Right kidney (tissue), 9 donors: ENCODE measurements at places on chromosomes 5 and 9.

DNA sequence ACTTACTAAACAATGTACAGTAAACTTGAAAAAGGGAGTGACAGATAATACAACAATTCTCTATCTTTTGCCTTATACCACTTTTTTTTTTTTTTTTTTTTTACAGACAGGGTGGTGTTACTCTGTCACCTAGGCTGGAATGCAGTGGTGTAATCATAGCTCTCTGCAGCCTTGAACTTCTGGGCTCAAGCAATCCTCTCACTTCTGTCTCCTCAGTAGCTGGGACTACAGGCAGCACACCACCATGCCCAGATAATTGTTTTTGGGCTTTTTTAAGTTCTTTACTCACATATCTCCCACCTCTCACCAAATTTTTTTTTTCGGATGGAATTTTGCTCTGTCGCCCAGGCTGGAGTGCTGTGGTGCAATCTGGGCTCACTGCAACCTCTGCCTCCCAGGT lies 171.9 kb upstream of the SLC12A2 start:
- no peak for DNase-seq

- DNase-seq = no peak
Measured at GRCh38 chr5:7705736-7706135, 145.2 kb downstream of the CFAP90 start.

- no peak for DNase-seq
Measured at GRCh38 chr5:79122973-79123372, 11.4 kb downstream of the BHMT start.

GRCh38 chr5:2759696-2760461 lies 8.4 kb upstream of the IRX2 start:
- no peak for DNase-seq

DNA sequence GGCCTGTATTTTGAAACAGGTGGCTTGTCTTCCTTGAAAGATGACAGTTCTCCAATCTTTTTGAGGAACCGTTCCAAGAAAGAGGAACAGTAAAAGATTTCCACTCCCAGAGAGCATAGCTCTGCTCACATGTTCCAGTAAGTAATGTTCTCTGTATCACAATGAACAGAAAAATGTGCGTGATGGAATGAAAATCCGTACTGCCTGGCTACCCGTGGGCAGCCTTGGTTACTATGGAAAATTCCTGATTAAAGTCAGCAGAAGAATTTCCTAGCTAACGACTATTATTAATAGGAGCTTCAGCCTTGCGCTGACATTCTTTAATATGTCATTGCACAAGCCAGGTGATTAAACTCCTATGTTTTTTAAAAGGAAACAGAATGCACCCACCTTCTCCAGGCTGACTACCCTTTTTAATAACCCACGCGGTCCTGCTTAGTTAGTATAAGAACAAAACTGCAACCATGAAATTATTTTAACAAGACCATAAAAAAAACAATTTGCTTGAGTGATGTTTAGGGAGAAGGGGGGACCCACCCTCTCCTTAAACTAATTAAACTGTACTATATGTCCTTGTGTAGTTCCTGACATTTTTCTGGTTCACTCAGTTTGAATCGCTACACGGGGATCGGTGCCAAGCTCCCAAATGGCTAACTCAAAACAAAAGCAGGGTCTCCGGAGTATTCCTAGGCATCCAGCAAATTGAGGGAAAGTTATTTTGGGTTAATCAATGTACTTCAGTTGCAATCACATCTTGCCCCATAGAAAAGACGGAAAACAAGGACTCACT lies 54.8 kb upstream of the CPEB4 start:
- DNase-seq = no peak

- no peak for DNase-seq
Measured at GRCh38 chr9:84781458-84781857, 111.9 kb downstream of the NTRK2 start.

DNA sequence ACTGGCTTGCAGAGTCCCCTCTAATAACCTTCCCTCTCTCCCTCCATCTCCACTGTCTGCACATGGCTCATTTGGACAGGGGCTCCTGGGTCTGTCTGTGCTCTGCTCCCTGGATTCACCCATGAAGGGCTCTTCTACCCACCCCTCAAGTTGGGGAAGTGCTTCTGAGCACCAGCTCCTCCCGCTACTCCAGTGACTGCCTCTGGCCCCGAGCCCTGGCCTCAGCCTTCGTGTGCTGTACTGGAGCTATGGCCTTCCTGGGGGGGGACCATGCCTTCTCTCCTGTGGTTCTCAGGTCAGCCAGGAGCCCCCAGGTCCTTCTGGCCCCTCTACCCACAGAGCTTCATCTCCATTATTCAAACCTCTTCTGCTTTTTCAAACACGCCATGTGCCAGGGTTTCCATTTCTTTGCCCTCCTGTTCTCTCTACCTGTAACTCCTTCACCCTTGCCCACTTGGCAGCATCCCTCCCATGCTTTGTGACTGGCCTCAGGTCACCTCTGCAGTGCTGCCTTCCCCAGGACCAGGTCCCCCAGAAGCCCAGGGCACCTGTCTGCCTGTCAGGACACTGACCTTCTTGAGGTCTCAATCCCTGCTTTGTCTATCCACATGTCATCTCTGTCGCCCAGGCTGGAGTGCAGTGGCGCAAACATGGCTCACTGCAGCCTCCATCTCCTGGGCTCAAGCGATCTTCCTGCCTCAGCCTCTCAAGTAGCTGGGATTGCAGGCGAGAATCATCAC lies 9.5 kb downstream of the SH3PXD2B start:
- DNase-seq = no peak

GRCh38 chr9:112873773-112874405 lies 16.8 kb downstream of the SLC46A2 start:
- no peak for DNase-seq

- DNase-seq = no peak
Measured at GRCh38 chr5:44233691-44234090, 155.5 kb downstream of the FGF10 start.

DNA sequence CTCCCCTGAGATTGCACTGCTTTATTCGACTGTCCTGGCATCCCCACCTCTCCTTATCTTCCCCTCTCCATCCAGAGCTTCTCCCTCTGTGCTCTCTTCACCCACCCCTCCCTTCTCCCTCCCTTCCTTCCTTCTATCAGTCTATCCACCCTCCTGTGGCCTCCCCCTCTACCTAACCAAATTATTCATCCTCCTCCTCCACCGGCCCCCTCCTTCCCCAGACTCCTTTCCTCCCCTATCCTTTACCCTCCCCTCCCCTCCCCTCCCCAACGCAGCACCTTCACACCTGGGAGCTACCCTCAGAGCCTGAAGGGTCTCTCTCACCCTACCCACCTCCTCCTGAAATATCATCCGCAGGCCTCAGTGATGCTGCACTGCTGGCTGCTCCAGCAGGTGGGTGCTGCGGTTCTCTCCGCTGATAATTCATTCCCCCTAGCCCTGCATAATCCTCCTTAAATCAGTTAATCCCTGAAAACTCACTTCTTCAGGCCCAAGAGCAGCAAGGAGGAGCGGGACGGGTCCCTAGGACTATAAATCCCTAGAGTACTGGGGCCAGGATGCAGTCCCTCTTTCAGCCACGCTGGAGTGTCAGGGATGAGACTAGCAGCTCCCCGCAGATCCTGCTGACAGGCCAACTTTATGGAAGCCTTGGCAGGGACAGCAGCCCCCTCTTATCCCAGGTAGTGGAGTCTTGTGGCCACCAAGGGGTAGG lies 97.8 kb downstream of the PCDH1 start:
- DNase-seq = no peak

DNA sequence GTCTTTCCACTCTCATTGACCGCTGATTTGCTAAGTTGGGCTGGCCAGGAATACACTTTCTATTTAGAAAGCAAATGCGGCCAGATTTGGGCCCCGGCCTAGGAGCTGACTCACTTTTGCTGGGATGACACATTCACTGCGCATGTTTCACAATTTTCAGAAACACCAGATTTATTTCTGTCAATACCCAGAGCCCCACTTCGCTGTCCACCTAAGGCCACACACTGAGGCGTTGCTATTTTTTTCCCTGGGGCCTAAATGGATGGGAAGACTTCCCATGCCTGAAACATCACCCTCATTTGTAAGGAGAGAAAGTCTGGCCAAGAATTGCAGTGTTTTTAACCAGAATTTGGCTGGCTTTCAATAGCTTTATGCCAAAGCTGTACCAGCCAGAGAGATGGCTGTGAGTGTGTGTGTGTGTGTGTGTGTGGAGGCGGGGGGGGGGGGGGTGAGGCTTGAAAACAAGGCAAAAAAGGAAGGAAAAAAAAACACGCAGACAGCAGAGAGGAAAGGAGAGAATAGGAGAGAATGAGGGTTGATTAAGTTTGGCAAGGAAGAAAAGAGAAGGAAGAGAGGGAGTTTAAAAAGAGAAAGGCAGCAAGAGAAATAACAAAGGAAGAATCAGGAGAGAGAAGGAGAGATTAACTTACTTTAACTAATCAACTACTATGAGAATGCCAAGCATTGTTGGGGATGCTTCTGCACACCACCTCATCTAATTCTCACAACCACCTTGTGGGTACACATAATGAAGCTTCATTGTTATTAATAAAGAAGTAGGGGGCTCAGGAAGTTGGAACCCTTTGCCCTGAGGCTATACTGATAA lies 261.4 kb upstream of the KLF4 start:
- no peak for DNase-seq

DNA sequence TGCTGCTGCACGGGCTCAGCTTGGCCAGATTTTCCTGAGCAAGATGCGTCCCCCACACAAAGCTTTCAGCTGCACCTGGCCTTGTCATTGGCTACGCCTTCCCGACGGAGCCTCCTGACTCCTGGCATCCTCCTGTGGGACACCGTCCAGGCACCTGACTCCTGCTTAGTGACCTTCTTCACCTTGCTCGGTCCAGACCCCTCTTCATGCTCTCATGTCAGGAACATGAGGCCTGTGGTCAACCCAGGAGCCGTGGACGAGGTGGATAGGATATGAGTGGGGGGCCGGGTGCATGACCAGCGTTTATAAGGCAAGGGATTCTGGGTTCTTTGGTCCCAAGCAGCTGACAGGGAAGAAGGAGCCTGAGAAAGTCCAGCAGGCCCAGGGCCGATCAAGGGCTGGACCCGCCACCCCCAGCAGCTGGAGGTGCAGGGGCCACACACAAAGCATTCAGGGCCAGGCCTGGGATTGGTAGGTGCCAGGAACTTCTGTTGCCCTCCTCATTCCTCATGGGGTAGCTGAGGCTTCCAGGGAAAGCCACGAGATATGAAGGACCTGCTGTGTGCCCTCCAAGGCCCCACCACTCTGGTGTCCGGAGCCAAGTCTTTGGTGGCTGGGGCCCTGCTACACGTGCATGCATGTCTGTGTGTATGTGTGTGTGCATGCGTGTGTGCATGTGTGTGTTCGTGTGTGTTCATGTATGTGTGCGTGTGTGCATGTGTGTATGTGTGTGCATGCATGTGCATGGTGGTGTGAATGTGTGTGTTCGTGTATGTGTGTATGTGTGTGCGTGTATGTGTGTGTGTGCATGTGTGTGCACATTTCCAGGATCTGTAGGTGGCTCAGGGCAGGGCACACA lies 34.9 kb downstream of the SLC6A3 start:
- DNase-seq = no peak

- no peak for DNase-seq
Measured at GRCh38 chr5:140344683-140345423, 1.6 kb downstream of the HBEGF start.

DNA sequence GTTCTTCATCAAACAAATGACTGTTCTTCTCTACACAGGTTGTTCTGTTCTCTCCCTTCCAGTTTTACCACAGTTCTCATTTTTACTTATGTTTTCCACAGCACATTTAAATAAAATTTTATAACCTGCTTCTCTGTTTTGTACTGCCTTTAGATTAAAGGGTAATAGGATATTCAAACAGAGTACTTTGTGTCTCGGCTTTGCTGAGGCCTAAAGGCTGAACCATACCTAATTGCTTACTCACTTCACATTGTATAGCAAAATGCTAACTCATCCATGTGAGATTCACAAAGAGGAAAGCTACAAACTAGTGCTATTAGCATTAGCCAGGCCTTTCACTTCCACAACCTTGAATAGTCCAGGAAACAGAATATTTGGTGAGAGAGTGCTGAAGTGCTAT lies 200.3 kb downstream of the TRPM3 start:
- no peak for DNase-seq

- no peak for DNase-seq
Measured at GRCh38 chr5:3027185-3027865, 275.8 kb upstream of the IRX2 start.

DNA sequence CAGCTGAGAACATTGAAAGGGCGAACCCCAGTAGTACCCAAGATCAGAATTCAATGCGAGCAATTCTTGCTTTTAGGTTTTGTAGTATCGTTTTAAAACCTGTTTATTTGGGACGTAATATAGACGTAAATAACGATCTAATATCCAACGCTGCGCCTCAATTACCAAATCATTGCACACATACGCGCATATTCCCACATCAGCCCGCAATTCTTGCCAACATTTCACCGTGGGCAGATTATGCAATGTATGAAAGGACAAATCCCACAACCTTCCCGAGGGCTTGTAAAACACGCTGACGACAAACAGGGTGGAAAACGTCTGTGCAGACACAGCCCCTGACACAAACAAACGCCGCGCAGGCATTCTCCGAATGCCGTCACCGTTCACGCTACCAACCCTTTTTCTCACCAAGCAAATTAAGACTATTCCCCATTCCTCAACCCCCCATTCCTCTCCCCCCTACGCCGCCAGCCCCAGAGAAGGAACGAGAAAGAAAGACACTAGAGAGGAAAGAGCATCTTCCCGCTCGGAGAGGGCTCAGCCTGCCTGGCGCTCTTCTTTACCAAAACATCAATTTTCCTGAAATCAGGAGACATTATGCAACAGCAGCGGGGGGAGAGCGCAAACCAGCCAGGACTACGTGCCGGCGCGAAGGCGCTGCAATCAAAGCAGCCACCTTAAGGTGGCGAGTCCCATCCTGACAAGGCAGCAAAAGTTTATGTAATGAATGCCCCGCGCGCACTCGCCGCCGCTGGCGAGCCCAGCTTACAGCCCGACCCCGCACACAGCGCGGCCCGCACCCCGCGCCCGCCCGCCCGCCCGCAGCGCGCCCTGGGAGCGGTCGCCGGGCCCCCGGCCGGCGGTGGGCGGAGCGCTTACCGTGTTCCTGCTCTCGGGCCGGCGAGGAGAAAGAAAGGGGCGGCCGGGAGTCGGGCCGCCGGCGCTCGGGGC lies 597 bp downstream of the NFIL3 start:
- peak; percentile 76 for DNase-seq

- DNase-seq = peak; percentile 53
Measured at GRCh38 chr5:178434851-178435250, 155.3 kb downstream of the COL23A1 start.

DNA sequence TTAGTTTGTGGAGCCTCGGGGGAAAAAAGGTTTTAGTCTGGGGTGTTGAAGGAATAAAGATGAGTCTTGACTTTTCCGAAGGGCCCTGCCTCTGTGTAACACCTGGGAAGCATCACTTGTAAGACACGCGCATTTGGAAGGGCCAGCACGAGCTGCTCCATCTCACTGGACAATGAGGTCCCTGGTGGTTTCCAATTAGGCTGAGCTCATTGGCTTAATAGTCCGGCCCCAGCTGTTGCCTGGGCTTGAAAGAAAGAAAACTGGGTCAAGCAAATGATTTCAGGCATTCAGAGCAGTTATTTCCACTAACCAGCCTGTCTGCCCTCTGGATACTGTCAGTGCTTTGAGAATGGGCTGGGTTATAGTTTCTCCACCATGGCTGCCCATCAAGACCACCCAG lies 64.5 kb downstream of the NSUN2 start:
- no peak for DNase-seq
